ENCODE measurements at places on chromosomes 7 and 10.

DNA sequence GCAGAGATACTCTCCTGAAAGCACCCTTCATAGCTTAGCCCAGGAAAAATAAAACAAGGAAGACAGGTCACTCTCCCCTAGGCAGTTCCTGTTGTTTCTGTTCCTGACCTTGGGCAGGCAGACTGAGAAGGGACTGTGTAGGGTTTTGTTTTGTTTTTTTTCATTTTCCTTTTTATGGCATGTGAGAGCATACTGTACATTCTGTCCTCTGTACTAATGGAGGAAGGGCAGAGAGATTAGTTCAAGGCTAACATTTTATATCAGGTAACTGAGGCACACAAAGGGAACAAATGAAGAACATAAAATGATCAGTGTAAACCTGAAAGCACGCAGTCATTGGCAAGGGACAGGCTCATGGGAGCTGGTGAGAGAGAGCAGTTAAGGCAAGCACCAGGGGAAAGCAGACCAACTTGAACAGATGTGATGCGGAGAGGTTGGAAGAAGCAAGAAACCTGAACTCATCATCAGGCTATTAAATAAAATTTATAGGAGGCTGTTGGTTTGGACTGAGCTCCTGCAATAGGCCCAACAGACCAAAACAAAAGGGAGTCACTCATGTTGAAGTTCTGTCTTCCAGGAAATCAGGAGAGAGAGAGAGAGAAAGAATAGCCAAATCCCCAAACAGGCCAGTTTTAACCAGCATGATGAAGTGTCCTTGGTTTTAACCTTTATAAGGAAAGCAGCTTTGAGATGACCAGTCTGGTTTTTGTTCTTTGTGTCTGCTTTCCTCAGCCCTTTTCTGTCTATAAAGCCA is 34.1 kb upstream of the PDCD4 start:
- DNase-seq: no peak

GRCh38 chr7:119703895-119704294 is 569.1 kb upstream of the KCND2 start:
- no peak for DNase-seq

DNA sequence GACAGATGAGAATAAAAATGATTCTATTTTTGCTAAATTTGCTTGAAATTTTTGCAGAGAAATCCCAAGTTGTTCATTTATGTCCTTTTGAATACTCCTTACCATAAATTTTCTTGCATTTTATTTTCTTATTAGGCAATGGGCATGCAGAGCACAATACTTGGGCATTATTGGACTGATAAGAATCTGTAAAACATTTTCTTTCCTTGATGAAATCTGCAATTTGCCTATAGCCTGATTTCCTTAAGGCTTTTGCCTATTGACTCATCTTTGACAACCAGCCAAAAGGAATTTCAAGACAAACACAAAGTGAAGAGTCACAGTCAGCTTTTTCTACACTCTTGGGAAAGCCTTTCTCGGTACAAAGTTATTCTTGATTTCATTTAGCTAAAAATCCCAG is 30.5 kb upstream of the GNAT3 start:
- no peak for DNase-seq

DNA sequence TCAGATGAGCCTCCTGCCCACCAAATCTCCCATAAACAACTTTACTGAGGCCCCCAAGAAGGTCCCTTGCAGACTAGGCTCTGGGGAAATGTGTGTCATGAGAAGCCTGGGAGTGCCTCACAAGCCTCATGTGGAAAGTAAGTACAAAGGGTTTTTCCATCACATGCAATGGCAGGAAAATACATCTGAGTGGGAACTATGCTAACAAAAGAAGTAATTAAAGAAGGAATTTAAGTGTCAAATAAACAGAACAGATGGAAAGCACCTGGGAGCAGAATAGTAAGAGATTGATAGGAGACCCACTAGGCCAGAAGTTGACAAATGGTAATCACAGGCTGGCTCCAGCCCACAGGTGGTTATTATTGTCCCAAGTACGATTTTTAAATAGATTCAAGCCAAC is 20.5 kb downstream of the GSAP start:
- no peak for DNase-seq

DNA sequence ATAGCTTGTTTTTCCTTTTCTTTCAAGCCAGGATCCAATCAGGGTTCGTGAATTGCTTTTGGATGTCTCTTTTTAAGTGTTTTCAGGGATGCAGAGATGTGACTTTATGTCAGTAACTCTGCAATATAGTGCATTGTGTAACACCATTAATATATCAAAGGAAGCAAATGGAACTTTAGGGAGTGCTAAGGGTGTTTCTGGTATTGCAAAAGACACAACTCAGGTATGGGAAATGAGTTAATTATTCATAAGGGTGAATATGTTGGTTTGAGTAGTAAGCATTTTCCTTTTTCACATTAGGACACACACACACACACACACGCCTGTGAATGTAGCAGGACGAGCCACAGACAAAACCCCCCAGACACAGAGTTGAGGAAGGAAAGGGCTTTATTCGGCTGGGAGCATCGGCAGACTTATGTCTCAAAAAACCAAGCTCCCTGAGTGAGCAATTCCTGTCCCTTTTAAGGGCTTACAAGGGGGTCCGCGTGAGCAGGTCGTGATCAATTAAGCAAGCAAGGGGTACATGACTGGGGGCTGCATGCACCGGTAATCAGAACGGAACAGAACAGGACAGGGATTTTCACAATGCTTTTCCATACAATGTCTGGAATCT is 31.8 kb upstream of the GSDME start:
- no peak for DNase-seq

DNA sequence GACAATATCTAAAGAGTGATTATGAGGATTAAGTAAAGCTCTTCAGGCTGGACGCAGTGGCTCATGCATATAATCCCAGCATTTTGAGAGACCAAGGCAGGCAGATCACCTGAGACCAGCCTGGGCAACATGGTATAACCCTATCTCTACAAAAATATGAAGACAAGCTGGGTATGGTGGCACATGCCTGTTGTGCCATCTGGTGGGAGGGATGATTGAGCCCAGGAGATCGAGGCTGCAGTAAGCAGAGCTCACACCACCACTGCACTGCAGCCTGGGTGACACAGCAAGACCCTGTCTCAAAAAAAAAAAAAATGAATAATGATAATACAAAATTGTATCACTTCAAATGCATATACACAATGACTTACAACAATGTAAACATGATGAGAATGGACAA is 195.6 kb upstream of the AUTS2 start:
- DNase-seq: no peak

- no peak for DNase-seq
These were observed 18.7 kb downstream of the PKD2L1 start for GRCh38 chr10:100311298-100311697.

- no peak for DNase-seq
These were observed 140.1 kb upstream of the ZNF92 start for GRCh38 chr7:65233409-65234034.

- no peak for DNase-seq
These were observed 43.2 kb downstream of the CCNY start for GRCh38 chr10:35379226-35380137.

- DNase-seq: no peak
These were observed 650 bp upstream of the TM9SF3 start for GRCh38 chr10:96587264-96588059.

DNA sequence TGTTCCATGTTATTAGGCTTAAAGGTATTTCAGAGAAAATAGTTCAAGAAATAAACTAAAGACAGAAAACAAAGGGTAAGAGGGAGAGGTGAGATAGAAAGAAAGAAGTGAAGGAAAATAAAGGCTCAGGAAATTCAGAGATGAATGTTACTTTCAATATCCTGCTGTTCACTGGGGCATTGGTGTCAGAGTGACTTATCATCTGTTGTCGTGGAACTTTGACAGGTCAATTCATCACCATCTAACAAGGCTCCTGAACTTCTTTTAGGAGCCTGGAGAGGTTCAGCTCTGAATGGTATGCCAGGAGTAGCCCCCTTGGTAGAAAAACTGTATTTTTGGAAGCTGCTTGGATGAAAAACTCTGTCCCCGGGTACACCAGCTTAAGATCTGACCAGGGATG is 100.1 kb downstream of the KLF6 start:
- DNase-seq: no peak

- no peak for DNase-seq
These were observed 10.3 kb downstream of the MAT1A start for GRCh38 chr10:80279146-80279545.

GRCh38 chr7:105985229-105985628 is 22.2 kb downstream of the CDHR3 start:
- no peak for DNase-seq

GRCh38 chr10:54904833-54905232 is 103.8 kb upstream of the PCDH15 start:
- no peak for DNase-seq

DNA sequence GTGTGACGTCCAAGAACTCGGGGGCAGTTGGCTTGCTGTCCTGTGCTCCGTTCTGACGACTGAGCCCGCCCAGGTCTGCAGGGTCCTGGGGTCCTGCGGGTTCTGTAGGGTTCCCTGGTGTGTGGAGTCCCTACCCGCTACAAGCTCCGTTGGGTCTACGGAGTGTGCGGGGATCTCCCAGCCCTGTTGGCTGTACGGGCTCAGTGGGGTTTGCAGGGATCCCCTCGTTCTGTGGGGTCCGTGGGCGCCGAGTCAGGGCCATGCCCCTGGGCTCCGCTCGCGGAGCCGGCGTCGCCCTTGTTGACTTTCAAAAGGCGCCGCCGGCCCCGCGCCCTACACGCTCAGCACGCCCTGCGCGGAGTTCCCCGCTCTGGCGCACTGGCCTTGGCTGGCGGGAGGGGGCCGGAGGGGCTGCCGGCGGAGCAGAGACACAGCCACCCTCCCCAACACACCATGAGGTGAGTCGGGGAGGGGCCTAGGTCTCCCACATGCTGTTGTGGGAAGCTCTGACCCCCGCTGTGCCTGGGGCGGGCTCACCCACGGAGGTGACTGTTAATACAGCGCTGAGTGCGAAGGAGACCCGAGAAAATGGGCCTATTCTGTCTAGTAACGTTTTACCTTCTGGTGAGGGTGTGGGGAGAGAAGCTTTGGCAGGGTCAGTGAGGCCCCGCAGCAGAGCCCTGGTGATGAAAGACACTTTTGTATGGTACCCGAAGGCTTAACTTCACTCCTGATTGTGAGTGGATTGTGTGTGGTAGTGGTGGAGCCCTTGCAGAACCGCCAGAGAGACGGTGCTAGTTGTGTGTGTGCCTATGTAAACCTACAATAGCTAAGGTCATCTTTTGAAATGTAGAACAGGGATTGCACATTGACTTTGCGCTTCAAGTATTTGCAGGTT is 8.1 kb downstream of the TASOR2 start:
- peak; percentile 36 for DNase-seq

DNA sequence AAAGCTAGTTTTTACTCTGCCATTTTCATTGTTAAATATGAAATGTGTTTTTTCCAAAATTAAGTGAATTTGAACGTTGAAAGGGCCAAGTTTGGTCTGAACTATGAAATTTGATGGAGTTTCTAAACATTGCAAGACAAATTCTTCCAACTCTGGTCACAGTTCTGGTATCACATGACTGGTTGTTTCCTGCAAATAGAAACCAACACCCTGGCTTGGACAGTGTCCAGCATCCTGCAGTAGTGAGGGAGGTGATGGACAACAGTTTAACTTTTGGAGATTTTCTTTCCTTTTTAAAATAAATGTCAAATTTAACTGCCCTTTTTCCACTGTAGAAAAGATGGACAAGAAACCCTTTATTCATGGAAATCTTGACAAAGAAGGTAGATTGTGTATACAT is 54.8 kb upstream of the AGBL3 start:
- no peak for DNase-seq

DNA sequence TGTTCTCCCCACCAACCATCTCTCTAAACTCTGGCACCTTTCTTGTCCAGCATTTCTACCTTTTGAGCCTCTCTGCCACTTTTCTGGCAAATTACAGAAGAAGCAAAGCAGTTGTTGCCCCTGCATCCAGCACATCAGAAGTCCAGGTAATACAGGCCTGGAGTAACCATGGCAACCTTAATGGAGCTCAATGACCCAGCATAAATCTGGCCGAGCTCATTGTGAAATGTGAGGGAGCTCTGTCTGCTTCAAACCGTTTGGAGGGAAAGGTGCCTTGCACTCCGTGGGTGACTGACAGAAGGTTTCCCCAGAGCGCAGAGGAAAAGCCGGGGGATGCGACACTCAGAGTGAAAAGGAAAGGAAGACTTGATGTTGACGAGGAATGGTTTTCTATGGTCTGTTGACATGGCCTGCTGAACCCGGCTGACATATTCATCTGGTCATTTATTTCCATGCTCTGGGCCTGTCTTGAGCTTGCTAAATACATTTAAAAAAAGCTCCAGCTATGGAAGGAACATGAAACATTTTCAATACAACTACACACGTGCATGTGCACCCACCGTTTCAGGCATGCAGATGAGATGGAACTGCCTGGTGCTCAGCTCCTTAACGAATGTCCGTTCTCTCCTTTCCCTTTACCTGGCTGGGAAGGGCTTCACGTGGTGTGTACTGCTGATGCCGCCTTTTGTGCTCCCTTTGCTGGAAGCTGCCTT is 74.9 kb downstream of the ADRA2A start:
- no peak for DNase-seq

DNA sequence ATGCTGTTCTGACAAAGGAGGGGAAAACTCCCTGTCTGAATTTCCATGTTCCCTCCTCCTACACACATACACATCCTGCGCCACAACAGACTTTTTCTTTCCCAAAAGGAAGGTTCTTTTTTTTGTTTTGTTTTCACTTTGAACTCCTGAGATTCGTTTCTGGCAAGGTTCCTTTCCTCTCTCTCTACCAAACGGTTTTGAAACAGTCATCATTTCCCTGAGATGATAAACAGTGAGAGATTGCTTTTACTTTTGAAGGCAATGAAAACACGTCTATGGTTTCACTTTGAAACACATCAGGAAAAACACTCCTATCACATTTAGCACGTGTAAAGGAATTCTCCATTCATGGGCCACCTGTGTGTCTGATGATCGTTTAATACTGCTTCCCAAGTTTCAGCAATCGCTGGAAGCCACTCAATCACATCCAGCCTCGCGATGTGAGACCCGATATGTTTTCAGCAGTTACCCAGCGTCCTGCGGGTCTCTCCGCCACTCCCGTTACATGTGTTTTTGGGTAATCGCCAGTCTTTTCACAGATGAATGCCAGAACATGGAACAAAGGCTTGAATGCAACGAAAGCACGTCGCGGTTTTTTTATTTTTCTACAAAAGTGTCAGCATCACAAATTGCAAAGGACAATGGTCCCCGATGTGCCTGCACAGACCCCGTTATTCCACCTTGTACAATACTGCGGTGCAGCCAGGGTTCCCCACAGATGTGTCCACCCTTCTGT is 62.8 kb upstream of the CUX1 start:
- DNase-seq: no peak

- no peak for DNase-seq
These were observed 2.1 kb downstream of the RET start for GRCh38 chr10:43078986-43079273.

DNA sequence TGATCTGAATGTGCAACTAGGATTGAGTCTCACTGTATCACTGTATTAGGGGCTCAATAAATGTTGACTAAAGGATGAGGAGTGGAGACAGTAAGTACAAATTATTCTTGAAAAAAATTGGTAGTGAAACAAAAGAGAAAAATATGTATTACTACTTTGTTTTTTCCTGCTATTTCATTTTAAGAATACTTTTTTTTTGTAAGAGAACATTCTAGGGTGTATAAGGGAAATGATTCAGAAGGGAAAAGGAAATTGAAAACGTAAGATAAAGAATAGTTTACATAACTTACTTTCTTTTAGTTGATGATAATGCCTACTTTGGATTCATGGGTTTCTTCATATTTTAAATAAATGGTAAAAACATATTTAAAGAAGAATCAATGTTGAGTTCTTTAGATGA is 9.6 kb downstream of the CAPZA2 start:
- DNase-seq: no peak

GRCh38 chr7:134632937-134633540 is 13.6 kb upstream of the BPGM start:
- no peak for DNase-seq

GRCh38 chr7:485188-486081 is 34.2 kb downstream of the PDGFA start:
- no peak for DNase-seq

All from activated T-helper 1 cell treated with Interleukin-2 at 50 U/mL for 16 hours (primary cell).